ENCODE measurements at places on chromosomes 6 and 20. TPM values are rescaled to one million over a fixed set of nuclear protein-coding genes. Genes with fewer than 3 reads are reported as not detected.

Gene SNAP25
- 3.5 TPM for total RNA-seq

GRCh38 chr6:7237653-7238188 is 75.3 kb downstream of the SSR1 start:
- no peak for DNase-seq

Gene BCLAF1
- 185 TPM for total RNA-seq

GRCh38 chr6:11810854-11811643 is 32.4 kb upstream of the ADTRP start:
- DNase-seq, result no peak

DNA sequence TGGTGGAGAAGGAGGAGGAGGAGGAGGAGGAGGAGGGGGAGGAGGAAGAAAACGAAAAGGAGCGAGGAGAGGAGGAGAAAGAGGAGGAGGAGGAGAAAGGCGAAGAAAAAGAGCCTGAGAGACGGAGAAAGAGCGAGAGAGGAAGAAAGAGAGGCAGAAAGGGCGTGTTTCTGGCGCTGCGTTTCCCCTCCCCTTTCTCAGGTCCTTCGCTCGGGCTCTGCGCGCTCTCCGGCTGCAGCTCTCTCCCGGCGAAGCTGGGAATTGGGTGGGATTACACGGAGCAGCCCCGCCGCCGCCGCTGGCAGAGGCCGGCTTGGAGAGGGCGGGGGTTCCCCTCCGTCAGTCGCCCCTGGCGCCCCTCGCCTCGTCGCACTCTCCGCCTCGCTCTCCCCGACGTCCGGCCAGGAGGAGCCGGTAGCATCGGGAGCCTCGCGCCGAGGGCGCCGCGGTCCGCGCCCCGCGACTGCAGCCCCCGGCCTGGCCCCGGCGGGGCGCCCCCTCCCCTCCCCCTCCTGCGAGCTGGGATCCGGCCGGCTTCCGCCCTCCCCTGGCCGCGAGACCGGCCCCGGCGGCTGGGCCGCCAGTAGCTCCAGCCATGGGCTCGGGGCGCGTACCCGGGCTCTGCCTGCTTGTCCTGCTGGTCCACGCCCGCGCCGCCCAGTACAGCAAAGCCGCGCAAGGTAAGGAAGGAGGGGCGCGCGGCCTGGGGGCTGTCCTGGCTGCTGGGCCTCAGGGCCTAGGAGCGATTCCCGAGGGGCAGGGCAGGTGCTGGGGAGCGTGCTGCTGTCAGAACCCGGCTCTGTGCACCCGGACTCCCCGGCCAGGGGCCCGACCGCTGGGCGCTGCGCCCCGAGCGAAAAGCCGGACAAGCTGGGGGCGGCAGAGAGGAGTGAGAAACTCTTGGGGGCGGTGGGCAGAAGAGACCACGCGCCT is at the start of gene SCUBE3:
Gene SCUBE3 (plus strand): TSS at position 133 of the 933 bp plus-strand sequence. CDS start 463 bp downstream, at position 596.
- DNase-seq, result no peak

DNA sequence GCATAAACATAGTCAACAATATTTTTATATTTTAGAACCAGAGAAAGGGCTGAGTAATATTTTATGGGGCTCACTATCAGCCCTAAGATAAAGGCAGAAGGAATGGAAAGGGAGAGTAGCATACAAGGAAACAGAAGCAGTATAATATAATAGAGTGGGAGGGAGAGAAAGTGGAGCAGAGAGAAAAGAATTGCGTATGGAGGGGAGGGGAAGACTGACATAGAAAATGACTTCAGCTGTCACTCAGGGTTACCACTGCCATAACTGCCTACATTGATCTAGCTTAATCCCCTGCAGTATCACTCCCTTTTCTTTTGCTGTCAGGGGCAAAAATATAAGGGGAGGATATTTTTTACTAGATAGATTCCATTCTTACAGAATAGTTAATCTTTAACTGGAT is 1133.5 kb upstream of the MAP3K7 start:
- no peak for DNase-seq

GRCh38 chr6:110544472-110544871 is 68.1 kb upstream of the SLC22A16 start:
- no peak for DNase-seq

Gene USP49
- 5.0 TPM for total RNA-seq

- DNase-seq, result no peak
Observed at GRCh38 chr6:56796196-56796532, 153.5 kb upstream of the DST start.

DNA sequence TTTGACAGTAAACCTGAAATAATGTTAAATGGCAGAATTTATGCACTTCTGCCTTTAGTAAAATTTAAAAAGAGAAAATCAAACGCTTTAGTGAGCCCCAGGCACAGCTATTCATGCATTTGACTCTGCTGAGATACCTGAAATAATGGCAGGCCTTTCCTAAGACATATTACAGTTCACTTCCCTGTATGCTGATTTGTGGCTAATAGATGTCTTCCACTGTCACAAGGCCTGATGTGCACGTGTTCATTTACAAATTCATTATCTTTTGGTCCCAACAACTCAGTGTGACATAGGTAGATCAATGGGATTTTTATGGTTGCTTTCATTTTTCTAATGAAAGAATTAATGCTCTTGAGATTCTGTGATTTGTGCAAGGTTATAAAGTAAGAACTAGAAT is 449.7 kb upstream of the RGS17 start:
- DNase-seq, result no peak

Gene PROKR2
- not detected for total RNA-seq

DNA sequence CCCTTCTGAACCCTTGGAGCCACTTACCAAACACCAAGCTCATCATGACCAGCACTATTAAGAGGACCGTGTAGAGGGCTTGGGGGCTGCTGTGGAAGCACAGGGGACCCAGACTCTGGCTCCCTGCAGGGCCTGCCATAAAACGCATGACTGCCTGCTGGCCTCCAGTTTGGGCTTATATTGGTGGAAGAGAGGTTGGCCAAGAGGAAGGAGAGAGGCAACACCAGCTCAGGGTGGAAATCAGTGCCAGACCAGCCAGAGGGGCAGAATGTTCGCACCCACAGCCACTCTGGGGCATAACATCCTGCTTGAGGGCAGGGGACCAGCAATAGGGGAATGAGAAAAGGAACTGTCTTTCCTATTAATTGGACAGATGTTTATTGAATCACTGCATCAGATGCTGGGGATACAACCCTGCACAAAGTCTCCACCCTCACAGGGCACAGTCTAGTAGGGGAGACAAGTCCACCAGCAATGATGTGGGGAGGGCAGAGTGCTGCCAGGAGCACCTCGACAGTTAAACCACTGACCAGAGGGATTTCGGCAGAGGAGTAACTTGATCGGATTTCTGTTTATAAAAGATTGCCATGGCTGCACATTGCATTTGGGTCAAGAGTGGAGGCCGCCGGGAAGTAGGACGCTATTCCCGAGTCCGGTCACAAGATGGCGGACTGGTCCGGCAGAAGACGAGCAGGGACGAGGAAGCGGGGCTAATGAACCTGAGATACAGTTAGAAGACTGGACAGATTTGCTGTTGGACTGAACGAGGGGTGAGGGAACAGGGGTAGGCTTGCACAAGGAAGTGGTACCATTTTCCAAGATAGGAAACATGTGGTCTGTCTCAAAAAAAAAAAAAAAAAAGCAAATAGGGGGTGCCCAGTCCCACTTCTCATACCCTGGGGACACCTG is at the start of gene LY6G5C:
Gene LY6G5C (minus strand): TSS at position 842 of the 909 bp plus-strand sequence. CDS start 694 bp downstream, at position 148.
- DNase-seq, result peak; percentile 82

DNA sequence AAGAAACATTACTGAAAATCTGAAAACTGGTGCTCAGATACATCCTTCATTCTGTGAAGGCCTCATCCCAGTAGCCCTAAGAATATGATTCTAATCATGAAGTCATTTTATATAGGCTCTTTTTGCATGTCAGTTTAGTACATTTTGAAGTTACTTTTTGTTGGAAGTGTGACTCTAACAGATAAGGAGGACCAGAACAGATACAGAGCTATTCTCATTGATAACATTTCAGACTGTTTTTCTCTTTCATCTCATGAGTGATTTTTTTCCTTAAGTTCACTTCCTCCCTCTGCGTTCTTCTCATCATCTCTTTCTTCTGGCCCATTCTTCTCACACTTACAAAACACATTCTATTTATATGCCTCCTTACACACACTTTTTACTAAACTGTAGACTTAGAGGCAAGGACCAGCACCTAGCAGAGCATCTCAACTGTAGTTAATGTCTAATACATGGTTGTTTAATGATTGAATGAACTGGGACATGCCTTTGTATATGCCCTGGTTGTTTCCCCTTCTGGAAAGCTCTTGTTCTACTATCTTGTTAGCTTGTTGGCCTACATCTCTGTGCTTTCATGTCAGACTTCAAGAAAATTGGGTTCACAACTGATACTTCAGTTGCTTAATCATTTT is 8.7 kb downstream of the CTNNBL1 start:
- no peak for DNase-seq

- DNase-seq, result no peak
Observed at GRCh38 chr6:148750838-148751792, 4.3 kb downstream of the UST start.

GRCh38 chr6:156880913-156881312 is 103.7 kb downstream of the ARID1B start:
- DNase-seq, result no peak

DNA sequence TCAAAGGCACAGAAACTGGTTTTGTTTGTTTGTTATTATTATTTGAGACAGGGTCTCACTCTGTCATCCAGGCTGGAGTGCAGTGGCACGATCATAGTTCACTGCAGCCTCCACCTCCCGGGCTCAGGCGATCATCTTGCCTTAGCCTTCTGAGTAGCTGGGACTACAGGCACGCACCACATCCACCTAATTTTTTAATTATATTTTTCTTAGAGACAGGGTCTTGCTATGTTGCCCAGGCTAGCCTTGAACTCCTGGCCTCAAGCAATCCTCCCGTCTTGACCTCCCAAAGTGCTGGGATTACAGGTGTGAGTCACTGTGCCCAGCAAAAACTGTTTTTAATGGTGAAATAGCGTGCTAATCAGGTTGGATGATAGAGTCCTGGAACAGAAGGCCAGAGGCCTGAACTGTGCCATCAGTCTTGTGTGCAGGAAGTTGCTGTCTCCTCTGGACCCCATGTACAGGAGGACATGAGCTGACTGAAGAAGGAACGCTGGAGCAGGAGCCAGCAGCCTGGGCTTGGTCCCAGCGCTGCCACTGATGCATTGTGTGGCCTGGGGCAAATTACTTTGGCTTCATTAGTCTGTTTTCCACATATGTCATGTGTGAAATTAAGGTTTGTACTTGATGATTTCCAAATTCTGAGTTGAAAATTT is 4.9 kb downstream of the TM9SF4 start:
- DNase-seq, result no peak

- no peak for DNase-seq
Observed at GRCh38 chr6:26502165-26502564, 2.1 kb downstream of the BTN1A1 start.

Gene GTSF1L
- total RNA-seq, result not detected

GRCh38 chr6:161439093-161439492 is 165.2 kb upstream of the AGPAT4 start:
- no peak for DNase-seq

DNA sequence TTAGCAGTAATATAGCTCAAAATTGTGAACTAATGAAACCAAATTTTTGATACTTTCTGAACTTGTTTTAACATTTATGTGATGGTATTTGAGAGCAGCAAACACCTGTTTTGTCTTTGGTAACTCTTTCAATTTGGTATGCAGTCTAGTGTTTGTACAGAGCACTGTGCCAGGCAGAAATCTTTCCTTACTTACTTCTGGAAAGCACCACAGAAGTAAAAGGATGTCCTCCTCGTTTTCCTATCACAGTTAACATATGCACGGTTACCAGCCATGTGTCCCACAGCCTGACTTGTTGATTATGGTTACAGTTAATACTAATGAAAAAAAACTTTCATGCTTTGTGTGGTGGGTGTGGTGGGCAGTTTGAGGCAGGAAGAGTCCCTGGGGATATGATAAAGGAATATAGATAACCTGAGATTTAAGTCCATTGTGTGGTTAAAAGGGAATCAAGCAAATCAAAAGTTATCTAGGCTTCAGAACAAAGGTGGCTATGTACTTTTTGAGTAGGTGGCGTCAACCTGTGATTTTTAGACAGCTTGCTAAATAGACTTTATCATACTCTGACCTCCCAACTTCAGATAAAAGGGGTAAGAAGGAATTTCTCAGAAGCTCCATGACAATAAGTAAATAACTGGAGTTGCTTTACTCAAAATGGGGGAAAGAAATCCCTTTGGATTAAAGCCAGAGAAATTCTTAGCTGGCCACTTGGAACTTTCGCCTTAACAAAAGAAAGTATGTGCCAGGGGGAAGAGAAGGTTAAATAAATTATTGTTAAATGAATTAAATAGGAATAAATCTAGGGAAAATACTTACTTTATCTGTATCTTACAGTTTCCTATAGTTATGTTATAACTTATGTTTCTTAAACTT is 20.1 kb upstream of the COL10A1 start:
- no peak for DNase-seq

Gene TBX18
- total RNA-seq, result 33.5 TPM

DNA sequence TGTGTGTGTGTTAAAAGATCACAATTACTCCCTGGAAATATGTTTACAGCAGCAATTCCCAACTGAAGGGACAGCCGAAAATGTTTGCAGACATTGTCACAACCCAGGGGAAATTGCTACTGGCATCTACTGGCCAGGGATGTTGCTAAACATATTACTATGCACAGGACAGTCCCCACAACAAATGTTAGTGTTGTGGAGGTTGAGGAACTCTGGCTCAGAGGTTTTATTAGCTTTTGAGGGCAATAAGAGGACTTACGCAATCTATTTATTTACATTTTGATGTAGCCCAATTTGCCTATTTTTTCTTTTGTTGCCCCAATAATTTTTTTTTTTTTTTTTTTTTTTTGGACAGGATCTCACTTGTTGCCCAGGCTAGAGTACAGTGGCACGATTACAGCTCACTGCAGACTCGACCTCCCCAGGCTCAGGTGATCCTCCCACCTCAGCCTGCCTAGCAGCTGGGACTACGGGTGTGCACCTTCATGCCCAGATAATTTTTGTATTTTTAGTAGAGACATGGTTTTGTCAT is 154.1 kb downstream of the RPS12 start:
- DNase-seq, result no peak

DNA sequence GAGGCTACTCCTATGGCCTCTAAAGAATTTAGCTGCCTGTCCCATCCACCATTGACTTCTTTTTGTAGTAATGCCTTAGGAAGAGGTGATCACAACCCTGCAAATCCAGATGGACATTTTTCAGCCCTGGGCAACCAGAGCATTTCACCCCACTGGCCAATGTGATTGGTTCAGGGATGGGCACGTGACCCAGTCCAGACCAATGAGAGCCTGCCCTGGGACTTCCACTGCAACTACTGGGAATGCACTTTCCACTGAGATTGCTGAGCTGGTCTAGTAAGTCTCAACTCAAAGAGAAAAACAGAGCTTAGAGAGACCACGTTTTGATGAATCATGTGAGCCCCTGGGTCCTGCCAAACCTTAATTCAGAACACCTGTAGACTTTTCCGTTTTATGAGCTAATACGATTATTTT is 8.9 kb upstream of the UBE2V1 start:
- no peak for DNase-seq

GRCh38 chr6:35804996-35805736 is at the start of gene LHFPL5:
Gene LHFPL5, plus strand, starts transcription at chr6:35805352. Its CDS starts 319 bp downstream, at chr6:35805671.
- DNase-seq, result no peak

- DNase-seq, result no peak
Observed at GRCh38 chr6:128186729-128187128, 285.9 kb upstream of the THEMIS start.
